ENCODE measurements at places on chromosomes 6 and 20.
A peak's percentile ranks its signal among the peaks of the same experiment; 100 is the strongest.

GRCh38 chr6:89313006-89313405, 2.1 kb downstream of the GABRR2 start:
- no peak for DNase-seq

- no peak for DNase-seq
Observed at GRCh38 chr6:159985296-159985945, 16.5 kb downstream of the IGF2R start.

- DNase-seq: peak; percentile 24
Observed at GRCh38 chr20:7859356-7859802, 80.9 kb downstream of the HAO1 start.

- no peak for DNase-seq
Observed at GRCh38 chr20:33790566-33790965, 20.6 kb upstream of the CHMP4B start.

GRCh38 chr6:87494761-87495422, 22.1 kb downstream of the SLC35A1 start:
- DNase-seq: no peak

DNA sequence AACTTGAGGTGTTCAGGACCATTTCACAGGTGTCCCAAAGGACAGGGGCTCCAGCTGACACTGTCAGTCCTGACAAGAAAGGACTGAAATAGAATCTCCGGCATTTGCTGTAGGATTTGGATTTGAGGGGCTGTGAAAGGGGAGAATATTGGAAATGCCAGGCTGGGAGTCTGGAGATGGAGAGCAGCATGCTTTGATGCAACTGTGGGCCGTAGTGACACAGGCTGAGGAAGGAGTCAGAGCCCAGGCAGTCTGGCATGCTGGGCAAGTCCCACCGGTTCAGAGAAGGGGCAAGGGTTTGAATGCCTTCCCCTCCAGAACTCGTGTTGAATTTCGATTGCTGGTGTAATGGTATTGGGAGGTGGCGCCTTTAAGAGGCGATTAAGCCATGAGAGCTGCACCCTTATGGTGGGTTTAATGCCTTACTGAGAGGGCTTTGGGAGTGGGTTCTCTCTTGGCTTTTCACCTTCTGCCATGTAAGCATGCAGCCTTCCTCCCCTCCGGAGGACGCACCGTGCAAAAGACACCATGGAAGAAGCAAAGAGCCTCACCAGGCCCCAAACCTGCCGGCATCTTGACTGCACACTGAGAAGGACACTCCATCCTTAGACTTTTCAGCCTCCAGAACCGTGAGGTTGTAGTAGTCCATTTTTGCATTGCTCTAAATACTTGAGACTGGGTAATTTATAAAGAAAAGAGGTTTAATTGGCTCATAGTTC, 9.4 kb upstream of the PYGB start:
- no peak for DNase-seq

All from KBM-7 (cell line).